ENCODE measurements at places on chromosomes 4 and X.

DNA sequence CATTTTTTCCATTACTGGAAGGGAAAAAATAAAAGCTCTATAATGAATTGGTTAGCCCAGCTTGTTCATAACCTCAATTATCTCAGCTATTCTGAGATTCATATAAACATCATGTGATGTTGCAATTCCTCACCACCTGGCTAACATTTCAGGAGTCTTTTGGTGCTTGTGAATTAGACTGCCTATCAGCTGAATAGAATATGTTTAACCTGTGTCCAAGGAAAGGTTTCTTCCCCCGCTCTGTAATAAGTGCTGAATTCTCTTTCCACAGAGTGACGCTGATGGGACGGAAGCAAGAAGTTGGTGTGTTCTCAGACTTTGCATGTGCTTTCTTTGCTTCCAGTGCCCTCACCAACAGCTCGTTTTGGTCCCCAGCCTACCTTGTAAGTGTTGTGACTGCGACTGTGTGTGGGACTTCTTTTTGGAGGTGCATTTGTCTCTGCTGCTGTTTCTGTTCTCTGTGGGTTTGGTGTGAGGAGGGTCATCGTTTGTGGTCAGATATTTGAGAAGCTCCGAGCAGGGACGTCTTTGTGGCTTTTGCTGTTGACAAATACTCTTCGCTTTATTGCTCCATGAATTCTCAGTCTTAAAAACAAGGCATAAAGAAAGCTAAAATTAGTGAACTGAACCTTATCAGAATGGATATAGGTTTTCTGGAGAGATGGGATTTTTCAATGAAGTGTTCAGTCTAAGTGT lies 61.7 kb downstream of the PPARGC1A start:
- no peak for DNase-seq

GRCh38 chrX:150298841-150299551 lies 64.1 kb upstream of the MAMLD1 start:
- no peak for DNase-seq

DNA sequence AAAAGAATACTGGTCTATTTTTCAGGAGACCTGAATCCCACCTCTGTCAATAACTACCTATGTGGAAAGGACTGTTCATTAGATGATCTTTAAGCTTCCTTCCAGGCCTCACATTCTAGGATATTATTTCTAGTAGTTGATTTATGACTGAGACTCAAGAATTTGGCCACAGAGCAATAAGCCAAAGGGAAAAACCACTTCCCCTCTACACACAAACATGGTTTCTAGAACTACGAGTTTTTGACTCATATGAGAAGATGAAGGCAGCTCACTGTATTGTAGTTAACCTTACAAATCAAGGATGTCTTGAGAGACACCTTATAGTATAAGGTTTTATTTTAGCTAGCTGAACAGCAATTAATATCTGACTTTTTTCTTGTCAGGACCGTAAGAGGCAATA lies 36.9 kb upstream of the GDPD2 start:
- DNase-seq = no peak

DNA sequence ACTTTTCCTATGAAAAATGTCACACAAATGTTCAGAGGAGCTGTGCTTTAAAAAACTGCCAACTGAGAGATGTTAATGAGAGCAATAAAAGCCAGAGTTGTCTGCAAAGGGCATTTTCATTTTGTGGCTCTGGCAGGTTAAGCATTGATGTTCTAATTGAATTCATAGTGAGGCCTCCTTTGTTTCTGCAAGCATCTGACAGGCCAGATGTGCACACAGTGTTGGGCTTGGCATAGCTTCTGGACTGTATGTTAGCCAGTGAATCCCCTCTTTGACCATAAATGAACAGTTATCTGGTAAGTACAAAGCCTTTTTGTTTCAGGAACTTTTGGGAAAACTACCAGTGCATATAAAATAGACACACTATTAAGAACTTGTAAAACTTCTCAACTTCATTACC lies 81.9 kb downstream of the JADE3 start:
- no peak for DNase-seq

DNA sequence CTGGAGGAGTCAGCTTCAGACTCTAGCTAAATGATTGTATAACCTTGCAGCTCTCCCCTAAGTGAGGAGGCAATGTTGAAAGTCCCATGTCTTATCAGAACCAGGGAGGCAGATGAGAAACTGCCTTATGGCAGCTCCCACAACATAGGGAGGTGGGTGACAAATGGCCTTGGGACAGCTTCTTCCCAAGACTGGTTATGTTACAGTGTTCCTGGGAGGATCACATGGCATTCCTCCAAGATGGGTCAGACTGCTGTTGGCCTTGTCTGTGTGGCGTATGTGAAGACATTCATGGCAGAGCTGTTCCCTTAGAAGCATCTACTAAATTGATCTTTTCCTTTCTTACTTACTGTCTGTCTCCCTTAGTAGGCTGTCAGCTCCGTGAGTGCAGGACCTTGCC lies 42.0 kb downstream of the HPRT1 start:
- DNase-seq = no peak

DNA sequence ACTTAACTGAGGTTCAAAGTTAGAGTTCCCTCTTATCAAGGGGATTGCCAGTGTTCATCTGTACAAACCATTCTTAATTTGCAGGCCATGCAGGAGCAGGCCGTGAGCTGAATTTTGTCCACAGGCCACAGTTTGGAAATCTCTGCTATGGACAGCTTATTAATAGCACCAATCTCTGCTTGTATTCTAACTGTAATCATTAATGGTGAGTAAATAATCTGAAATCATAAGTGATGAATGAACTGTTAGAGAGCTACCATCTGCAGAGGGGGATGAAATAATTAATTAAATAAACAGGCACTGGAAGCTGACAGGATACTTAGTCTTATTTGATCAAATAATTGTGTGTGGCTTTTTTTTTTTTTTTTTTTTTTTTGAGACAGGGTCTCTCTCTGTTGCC lies 48.5 kb upstream of the PDLIM3 start:
- no peak for DNase-seq

- DNase-seq = no peak
These were observed 642.2 kb upstream of the DIPK2B start for GRCh38 chrX:45842926-45843315.

GRCh38 chr4:41141900-41142299 lies 72.4 kb downstream of the APBB2 start:
- peak; percentile 91 for DNase-seq

- no peak for DNase-seq
These were observed 6.6 kb downstream of the SYN1 start for GRCh38 chrX:47613082-47613481.

DNA sequence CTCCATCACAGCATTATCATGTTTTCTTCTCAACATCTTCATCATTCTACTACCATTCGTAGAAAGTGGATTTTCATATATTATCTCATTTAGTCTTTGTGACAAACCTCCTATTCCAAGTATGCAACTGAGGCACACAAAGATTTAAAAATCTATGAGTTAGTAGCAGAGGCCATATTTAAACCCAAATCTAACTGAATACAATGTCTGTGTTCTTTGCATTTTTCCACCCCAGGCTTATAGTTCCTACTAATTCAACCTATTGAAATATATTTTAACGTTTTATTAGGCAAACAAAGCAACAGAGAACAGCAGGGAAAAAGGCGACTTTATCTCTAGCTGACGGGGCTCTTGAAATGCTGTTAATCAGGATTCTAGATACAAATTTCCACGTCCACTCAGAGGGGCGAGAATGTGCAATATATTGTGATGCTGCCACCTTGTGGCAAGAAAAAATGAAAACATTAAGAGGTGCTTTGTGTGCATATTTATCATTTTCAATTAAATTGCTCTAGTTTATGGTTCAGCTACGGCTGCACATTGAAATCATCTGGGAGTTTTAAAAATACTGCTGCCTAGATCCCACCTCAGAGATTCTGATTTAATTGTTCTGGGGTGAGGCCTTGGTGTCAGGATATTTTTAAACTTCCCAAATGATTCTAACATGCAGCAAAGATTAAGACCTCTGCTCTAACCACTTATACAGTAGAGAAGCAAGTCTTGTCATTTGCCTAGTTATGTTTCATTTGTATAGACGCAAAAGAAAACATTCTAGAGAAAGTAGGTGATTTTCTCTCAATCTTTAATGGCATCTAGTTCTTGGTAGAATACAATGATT lies 315.9 kb downstream of the MAPK10 start:
- DNase-seq = no peak

DNA sequence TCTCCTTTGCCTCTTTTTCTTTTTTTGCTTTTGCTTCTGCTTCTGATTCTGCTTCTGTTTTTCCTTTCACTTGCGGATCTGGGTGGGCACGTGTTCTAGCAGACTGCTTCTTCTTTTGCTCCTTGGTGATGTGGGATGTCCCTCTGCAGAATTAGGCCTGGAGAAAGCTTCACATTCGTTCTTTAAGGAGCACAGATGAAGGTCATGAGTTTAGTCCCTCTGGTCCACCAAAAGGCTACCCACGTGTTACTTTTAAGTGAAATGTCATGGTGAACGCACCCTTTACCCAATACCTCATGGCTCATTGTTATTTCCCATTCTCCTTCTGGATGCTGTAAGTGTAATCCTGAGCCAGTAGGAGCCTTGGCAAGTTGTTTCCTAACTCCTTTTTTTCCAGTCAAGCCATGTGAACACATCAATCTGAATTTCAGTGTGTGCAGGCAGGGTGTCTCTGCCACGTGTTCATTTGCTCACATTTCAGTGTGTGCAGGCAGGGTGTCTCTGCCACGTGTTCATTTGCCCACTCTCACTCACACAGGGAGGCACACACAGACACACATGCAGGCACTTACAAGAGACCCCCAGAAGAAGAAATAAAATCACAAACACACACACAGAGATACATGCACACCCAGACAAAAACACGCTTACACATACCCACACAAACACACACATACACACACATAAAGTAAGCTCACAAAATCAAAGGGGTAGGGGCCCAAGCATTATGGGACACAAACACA lies 36.9 kb downstream of the NBDY start:
- no peak for DNase-seq

GRCh38 chrX:51496501-51497291 lies at the start of gene NUDT11:
Gene NUDT11 (minus strand): TSS chrX:51496592. CDS start chrX:51496444, 148 bp downstream.
- DNase-seq = peak; percentile 24

GRCh38 chrX:28120072-28120471 lies 138.8 kb upstream of the DCAF8L1 start:
- no peak for DNase-seq

DNA sequence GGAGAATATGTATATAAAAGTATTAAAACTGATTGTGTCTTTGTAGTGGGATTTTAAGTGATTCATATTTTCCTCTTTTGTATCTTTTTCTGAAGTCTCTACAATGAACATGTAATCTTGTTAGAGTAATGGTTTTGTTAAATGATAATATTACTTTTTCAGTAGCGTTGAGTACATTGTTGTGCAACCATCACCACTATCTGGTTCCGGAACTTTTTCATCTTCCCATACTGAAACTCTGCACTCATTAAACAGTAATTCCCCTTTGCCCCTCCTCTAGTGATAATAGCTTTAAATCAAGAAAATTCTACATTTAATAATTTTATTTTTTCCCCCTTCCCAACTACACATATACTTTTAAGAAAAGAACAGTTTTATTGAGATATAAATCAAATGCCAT lies 23.3 kb downstream of the SHROOM3 start:
- DNase-seq = no peak

- DNase-seq = no peak
These were observed 55.1 kb downstream of the FAM13A start for GRCh38 chr4:89001647-89002445.

DNA sequence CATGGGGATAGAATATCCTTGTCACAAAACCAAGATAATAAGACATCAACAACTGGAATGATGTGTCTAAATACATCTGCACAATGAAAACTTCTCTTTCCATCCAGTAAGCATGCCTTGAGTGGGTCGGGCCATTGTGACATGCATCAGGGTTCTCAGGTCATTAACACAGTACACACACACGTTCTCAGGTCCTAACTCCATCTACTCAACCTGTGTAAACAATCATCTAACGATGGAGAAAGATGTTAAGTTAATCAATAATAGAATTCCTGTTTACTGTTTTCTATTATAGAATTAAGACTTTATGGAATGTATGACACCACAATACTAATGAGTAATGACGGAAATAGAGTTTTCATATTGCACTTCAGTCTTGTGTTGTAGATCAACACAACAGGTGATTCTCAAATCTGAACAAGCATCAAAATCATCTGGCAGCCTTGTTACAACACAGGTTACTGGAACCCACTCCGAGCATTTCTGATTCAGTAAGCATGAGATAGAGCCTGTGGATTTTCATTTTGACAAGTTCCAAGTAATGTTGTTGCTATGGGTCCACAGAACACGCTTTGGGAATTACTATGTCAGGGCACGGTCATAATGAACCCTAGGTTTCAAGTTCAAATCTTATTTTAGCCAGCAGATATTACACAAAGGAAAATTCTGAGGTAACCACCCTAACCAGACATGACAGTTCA lies 315.8 kb upstream of the TEX13C start:
- DNase-seq = no peak

DNA sequence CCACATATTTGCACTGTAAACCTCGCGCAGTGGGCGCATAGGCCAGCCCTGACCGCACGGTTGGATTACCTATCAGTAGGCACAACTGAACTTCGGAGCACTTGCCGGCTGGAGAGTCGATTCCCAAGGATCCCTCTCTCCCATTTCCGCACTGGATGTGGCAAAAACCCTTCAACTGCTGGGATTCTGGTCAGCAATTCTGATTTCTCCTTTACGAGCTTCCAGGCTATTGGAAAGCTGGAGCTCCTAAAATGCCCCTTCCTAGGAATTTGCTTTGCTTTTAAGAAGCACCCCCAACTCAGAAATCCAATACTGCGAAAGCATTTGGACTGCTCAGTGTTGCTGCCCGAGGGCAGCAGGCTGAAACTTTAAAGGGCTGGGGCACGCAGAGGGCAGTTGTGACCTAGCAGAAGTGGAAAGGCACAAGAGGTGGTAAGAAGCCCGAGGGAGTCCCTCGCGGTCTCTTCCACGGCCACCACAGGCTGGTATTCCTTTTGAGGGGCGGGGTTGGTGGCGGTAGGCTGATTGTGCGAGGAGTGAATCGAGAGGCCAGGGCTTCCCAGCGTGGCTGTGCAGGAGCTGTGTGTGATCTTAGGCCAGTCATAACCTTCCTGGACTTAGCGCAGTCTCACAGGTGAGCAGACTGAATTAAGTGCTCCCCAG lies 1.6 kb downstream of the ZAR1 start:
- DNase-seq = no peak

GRCh38 chr4:10877076-10877475 lies 192.5 kb upstream of the CLNK start:
- DNase-seq = peak; percentile 8

- no peak for DNase-seq
These were observed 8.5 kb downstream of the PTTG2 start for GRCh38 chr4:37968747-37969146.

GRCh38 chr4:183860731-183861130 lies 44.4 kb upstream of the STOX2 start:
- DNase-seq = no peak

GRCh38 chr4:75429208-75429607 lies 85.0 kb downstream of the RCHY1 start:
- no peak for DNase-seq

DNA sequence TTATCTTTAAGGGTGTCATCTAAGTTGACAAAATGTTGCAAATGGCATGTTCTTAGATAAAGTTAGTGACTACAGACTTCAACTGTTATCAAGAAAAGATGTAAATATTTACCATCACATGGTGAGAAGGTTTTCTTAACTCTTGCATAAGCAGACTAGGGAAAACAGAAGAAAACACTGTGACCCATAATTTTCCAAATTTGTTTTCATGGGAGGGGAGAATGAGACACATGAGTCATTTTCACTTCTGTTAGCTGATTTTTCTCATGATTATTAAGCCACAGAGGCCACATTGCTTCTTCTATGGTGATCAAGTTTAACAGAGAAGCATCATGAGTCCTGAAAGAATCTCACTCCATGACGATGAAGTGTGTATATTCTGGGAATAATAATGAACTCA lies 30.2 kb upstream of the SYTL5 start:
- DNase-seq = no peak
